T-helper 17 cell (primary cell): ENCODE measurements at places on chromosomes 7 and 10.

DNA sequence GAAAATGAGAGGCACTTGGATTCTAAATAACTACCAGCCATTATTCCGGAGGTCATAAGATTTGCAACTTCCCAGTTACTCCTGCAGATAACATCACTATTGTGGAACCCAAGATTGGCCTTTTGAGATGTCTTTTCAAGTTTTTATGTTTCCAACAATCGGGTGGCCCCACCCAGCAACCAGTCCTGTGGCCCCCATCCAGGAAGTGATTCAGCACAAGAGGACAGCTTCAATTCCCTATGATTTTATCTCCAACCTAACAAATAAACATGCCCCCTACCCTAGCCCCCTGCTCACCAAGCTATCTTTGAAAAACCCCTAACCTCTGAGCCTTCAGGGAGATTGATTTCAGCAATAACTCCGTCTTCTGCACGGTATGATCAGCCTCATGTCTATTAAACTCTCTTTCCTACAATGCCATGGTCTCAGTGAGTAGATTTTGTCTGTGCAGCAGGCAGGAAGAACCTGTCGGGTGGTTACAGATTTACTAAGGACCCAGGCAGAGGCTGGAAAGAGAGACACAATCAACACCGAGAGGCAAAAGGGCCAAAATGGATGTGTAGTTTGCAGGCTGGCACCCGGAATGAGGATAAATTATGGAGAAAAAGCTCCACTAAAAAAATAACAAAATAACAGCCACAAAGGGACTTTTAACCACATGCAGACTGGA is 83.9 kb upstream of the UNC5B start:
- DNase-seq = no peak

DNA sequence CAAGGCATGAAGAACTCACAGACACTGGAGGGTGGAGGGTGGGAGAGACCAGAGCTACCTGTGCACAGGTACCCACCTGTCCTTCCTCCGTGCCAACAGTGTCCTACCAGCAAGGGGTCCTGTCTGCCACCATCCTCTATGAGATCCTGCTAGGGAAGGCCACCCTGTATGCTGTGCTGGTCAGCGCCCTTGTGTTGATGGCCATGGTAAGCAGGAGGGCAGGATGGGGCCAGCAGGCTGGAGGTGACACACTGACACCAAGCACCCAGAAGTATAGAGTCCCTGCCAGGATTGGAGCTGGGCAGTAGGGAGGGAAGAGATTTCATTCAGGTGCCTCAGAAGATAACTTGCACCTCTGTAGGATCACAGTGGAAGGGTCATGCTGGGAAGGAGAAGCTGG is 21.8 kb downstream of the PRSS2 start:
- no peak for DNase-seq

- DNase-seq = no peak
Observed at GRCh38 chr10:16854623-16855022, 37.4 kb upstream of the RSU1 start.

GRCh38 chr10:83954193-83954799 is 185.0 kb upstream of the GHITM start:
- DNase-seq = no peak

DNA sequence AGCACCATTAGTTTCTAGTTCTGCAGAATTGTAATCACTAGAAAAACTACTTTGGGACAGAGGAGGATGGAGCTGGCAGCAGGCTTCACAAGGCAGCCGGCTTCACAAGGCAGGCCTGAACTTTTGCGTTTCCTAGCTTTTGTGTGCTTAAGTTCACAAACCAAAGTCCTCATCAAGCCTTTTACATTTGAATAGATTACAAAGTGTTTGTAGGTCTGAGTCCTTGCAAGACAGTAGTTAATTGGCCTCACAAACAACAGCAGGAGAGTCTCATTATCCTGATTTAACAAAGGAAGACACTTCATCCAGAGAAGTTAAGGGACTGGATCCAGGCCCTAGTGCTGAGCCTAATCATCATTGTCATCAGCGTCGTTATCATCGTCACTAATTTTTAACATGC is 147.8 kb upstream of the AUTS2 start:
- DNase-seq = no peak

DNA sequence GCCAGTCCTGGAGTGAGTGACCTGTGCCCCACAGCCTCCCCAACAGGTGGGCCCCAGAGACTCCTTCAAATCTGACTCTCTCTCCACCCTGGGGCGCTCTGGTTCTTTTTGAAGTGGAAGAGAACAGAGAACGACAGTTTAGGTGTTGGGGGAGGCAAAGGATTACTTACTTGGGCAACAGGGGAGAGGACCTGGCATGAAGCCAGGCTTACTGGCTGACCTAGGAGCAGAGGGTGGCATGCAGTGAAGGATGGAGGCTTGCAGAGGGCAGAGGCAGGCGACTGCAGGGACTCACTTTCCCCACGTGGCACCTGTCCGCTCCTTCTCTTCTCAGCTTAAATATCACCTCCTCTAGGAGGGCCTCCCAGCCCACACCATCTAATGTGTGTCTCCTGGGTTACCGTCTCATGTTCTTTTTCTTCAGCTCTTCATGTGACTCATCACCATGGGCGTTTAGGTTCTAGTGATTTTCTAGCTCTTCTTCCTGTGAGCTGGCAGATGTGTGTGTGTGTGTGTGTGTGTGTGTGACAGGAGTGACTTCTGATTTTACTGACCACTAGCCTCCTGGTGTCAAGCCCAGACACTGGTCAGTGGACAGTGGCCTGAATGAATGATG is 15.5 kb downstream of the LZTS2 start:
- no peak for DNase-seq

GRCh38 chr10:72567889-72568640 is 57.8 kb downstream of the MICU1 start:
- DNase-seq = no peak

DNA sequence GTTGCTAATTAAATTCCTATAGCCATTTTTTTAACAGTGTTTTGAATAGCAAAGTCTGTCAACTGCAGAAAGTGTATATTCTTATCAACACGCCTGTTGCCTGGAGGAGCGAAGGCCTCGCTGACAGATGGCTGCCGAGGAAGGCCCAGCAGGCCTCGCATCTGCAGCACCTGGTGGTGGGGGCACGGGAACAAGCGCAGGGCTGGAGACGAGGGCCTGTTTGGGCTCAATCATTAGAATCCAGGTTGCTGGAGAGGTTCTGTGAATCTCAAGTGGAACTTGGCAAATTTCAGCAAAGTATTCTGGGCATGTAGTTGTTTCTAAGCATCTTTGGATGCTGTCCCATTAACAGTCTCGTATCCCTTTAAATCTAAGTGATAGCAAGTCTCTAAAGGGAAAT is 66.1 kb upstream of the FAM204A start:
- no peak for DNase-seq

DNA sequence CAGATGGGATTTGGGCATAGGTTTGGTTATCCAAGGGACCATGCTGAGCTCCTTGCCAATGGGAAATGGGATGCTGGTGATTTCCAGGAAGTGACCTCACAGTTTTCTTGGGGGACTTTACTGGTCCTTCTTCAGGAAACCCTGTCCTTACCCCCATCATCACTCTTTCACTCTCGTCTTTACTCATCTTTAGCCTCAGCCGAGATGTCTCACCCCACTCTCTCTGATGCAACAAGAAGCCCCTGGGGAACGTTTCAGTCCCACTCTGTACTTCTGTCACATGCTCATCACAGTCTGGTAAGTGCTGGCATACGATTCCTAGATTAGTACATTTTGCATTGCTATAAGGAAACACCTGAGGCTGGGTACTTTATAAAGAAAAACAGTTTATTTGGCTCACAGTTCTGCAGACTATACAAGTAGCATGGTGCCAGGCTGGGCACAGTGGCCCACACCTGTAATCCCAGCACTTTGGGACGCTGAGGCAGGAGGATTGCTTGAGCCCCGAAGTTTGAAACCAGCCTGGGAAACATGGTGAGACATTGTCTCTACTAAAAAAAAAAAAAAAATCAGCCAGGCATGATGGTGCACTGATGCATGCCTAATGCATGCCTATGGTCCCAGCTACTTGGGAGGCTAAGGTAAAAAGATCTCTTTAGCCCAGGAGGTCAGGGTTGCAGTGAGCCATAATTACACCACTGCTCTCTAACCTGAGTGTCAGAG is 63.5 kb upstream of the VKORC1L1 start:
- no peak for DNase-seq

DNA sequence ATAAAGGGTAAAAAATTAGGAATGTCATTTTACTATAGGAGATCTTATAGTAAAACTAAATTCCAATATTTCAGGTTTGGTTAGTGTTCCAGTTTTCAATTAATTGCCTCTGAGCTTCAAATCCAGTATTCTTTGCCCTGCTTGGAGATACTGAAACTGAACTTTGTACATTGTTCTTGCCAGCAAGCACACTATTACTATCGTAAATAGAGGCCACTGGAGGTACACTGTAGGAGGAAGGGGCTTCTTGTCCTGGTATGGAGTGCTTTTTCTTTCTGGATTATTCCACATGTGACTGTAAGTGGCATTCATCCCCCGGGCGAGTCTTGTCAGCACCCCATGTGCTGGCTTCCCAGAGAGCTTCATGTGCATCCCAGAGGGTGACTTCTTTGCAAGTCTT is 234.7 kb upstream of the PTPRZ1 start:
- no peak for DNase-seq

DNA sequence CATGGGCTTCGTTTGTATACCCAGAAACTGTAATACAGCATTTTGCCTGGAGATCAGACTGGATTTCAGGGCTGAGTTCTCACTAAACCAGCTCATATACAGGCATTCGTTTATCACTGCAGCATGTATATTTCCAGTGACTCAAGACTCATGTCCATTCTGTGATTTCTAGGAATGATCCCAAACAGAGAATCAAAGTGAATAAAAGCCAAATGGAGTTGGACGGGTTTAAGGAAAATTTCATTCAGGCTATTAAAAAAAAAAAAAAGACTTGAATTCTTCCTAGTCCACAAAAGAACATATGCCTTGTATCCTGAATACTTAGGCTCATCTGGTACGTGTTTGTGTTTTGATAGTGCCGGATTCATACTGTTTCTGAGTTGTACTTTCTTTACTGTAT is 46.8 kb downstream of the TET1 start:
- DNase-seq = no peak

DNA sequence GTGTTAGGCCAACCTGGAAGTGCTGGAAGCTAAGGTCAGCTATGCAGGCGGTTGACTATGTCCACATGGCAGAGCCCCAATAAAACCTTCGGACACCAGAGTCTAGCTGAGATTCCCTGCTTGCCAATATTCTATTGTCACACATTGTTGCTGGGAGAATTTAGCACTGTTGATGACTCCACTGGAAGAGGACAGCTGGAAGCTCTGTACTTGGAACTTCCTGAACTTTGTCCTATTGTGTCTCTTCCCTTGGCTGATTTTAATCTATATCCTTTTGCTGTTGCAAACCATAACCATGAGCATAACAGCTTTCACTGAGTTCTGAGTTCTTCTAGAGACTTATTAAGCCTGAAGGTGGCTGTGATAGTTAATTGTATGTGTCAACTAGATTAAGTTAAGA is 12.0 kb downstream of the XRCC2 start:
- DNase-seq = no peak

DNA sequence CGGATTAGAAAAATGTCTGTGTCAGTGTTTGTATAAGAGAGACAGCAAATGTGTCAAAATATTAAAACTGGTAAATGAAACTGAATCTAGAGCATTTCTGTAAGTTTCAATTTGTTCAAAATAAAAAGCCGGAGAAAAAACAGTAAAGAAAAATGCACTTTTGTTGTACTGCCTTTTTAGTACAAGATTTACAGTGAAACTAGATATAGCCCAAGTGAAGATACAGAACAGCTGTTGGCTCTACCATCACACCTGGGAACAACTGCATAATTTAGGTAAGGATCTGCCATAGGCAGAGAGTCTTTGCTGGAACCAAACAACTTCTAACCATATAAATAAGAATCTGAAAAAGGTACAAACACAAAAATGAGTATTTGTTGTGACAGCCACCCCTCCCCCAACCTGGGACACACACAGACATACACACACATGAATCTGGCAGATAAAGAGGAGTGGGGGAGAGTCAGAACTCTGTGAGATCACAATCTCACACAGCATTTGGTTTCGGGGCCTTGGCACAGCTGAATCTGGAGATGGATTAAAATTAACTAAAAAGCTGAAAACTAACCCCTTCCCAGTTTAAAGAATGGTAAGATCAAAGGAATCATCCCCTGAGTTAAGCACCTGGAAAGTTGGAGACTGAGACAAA is 54.8 kb downstream of the DPY19L1 start:
- no peak for DNase-seq

GRCh38 chr10:96512524-96513304 is 1.0 kb downstream of the TLL2 start:
- DNase-seq = no peak

DNA sequence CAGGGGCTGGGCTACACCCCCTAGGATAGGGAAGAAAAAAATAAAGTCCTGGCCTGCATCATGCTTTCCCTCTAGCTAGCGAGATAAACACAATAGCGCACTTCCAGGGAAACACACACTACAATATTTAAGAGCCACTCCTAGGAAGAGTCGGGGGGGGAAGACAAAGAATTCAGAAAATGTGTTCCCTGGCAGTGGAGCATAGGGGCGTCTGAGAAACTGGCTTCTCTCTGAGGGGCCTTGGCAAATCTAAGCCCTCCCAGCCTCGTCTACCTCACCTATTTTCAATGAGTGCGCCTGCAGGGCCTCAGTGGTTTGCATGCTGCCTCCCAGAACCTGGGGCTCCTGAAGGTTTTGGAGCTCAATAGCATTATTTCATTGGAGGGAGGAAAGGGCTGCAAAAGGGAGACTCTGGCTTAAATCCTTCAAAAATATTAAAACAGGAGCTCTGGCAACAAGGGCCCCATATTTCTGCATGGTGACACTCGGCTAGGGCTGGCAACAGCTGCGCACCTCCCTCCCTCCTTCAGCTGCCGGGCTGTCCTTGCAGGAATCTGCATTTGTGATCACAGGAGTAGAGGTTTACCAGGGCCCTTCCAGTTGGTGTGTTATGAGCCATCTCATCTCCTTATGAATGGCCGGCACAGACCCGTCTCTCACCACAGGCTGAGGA is 10.8 kb downstream of the ANXA11 start:
- no peak for DNase-seq

DNA sequence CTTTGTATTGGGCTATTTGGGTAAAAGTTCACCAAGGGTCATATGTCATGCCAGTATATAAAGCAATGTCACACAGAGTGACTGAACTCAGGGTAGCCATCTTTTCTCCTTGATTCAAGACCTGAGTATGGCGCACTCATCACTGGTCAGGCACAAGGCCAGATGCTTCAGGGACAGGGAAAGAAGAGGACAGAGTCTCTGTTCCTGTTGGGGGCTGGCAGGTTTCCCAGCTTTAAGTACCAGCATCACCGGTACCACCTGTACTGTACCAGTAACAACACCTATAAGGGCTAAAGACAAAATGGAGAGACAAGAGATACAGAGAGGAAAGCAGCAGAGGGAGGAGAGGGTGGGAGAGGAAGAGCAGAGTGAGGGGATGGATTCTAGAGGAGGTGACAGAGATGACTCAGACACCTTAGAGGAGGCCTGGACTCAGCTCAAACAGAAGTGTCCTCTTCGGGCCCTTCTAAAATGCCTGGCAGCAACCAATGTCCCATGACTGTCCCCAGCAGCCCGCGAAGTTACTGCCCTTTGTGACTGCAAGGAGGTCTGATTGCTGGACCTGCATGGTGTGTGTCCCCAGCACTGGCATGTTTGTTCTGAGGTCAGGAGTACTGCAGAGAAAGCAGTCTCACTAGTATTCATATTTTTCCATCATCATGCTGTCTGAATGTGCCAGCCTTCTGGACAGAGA is 191.3 kb downstream of the MYOF start:
- DNase-seq = no peak

GRCh38 chr7:48636391-48637015 is 287.8 kb upstream of the CDC14C start:
- no peak for DNase-seq
